ENCODE measurements at places on chromosomes 1 and 21. TPM values are rescaled to one million over a fixed set of nuclear protein-coding genes. Genes with fewer than 3 reads are reported as not detected.

DNA sequence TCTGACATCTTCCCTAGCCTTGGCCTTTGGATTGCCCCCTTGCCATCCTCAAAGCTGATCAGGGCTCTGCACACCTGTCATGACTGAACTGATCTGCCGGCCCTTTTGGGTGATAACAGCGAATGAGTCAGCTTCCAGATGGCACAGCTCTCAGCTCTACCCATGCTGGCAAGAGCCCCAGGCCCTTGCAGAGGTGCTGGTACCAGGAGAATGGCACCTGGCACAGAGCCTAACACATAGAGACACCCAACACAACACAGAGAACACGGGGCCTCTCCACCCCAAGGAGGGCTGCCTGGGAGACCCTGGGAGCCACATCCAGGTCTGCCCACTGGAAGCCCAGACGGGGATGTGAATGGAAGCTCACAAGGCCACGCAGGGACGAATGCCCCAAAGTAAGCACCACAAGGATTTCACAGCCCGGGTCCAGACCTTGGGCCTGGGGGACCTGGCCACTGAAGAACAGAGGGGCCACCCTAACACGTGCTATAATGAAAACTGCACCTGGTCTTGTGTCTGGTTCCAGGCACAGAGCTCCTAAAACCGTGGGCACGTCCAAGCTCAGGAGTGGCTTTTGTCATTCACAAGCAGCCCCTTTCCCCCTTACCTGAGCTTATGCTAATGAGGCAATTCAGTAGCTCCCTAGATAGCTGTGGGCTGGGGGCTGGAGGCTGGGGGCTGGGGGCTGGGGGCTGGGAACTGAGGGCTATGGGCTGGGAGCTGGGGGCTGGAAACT is 160.5 kb downstream of the NPHP4 start:
- no peak for DNase-seq

GRCh38 chr1:10170239-10170574 is 40.2 kb upstream of the KIF1B start:
- no peak for DNase-seq

DNA sequence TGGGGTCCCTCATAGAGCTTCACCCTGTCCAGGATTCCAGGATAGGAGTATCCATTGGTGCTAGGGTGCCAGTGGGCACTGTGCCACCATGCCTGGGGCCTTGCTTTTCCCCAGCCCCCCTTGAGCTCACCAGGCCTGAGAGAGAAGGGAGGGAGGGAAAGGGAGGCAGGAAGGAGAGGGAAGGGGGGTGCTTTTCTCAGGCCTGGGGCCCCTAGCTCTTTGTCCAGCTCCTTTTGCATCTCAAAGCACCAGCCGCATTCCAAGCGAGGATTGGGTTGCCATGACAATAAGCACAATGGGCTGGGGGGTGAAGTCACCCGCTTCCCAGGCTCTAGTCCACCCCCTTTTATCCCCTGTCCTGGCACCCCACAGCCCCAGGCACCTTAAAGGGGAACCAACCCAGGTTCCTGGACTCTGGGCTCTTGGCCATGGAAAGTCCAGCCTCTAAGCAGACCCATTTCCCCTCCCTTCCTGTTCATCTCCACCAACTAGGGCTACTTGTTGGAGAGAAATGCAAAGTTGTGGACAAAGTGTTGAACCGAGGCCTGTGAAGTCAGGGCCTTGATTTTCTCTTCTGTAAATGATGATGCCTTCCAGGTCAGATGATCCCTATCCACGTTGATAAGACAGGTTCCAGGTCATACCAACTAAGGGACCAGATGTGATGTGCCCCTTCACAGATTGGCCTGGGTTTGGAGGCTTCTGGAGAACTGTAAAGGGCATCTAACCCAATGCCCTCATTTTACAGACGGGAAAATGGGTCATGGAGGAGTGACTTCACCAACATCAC is 11.4 kb downstream of the THBS3 start:
- DNase-seq, result no peak

GRCh38 chr1:87104945-87105344 is 190.5 kb downstream of the HS2ST1 start:
- no peak for DNase-seq

DNA sequence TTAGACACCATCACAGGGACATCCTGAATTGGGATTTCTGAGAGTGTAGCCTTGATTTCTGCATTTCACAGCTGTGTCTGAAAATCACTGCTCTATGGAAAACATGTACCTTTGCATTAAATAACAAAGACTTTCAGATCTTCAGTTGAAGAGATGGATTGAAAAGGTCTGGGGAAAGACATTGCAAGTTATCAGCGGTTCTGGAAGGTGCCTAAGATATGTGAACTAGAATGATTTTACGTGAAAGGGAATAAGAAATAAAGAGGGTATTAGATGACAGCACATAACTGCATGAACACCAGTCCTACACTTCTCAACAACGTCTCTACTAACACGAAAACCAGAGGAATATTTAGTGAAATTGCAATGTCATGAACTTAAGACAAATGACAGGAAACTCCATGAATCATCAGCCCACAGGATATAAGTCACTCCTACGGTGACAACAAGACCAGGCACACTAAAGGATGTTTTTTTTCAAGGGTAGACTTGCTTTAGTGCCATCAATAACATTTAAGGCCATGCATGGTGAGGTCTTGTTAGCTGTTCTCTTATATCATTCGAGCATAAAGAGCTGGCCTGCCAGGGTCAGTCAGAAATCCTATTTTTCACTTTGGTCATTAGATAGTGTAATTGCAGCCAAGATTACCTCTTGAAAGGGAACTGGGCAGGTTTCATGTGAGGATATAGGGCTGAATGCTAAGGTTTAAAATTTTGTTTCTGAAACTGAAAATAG is 283.1 kb downstream of the GRIK1 start:
- DNase-seq, result no peak

DNA sequence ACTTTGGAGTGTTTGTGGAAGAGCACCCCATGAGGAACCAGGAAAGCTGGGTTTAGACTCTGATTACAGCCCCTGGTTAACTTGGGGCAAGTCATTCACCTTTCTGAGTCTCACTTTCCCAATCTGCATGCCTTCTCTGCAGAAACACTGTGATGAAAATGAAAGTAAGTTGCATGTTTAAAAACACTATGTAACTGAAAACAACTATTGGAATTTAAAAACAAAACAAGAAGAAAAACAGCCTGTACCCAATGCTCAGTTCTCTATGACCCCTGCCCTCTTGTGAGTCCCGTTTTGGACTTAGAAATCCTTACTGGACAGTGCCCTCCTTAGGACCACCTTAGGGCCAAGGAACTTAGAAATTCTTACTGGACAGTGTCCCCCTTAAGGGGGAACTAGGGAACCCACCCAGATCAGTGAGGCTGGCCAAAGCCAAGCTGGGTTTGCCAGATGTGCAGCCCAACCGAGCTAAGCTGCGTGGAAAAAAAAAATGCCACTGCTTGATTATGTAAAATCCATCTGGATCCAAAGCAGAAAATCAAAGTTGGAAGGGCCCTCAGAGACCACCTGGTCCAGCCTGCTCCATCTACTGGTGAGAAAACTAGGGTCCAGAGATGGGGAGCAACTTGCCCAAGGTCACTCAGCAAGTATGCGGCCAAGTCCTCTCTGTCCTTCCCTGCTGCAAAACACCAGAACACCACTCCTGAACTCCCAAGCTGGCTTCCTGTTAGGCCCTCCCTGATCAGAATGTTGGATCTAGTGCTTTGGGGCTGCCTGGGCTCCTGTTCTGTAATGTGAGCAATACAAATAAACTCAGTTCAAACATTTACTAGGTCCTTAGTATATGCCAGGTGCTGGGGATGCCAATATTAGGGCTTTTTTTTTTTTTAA is 77.7 kb downstream of the MRPL37 start:
- no peak for DNase-seq

- DNase-seq, result no peak
Measured at GRCh38 chr21:15852146-15852545, 122.4 kb downstream of the USP25 start.

DNA sequence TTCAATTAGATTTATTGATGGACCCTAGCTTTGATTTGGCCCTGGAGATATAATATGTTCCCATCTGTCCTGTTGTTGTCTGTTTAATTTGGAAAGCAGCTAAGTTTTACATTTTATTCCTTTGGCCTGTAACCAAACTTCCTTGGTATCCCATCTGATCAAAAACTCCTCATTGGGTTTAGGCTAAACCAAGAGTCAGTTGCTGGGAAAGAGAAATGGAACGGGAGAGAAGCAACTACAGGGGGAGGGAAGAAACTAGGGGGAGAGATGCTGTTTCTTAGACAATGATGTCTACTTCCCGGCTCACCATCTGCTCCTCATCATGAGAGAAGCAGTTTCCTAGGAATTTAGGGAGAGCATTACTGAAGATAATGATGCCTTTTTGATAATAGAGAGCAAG is 141.8 kb downstream of the SYT2 start:
- DNase-seq, result no peak

- no peak for DNase-seq
Measured at GRCh38 chr1:221644145-221644448, 97.8 kb downstream of the DUSP10 start.

GRCh38 chr1:27071049-27071416 is 58.4 kb upstream of the TENT5B start:
- DNase-seq, result no peak

- no peak for DNase-seq
Measured at GRCh38 chr1:7424352-7424890, 346.7 kb upstream of the VAMP3 start.

MAN1C1 gene
- 4.4 TPM for total RNA-seq

CHI3L2 gene
- 3.3 TPM for total RNA-seq

CEP104 gene
- 59.4 TPM for total RNA-seq

CDK18 gene
- 47.0 TPM for total RNA-seq

ASAP3 gene
- 28.9 TPM for total RNA-seq

PGLYRP3 gene
- total RNA-seq, result not detected

Measured in Peyer's patch (tissue), 4 donors.